ENCODE measurements at places on chromosomes 5 and 9. TPM values are rescaled to one million over a fixed set of nuclear protein-coding genes. Genes with fewer than 3 reads are reported as not detected.

Gene GRXCR2
- polyA plus RNA-seq: not detected

Gene SPACA9
- polyA plus RNA-seq: 3.6 TPM

Gene PCDHGC3
- polyA plus RNA-seq: 61.1 TPM

Gene SAXO1
- 0.01 TPM for polyA plus RNA-seq

Gene RETREG1
- 0.14 TPM for polyA plus RNA-seq

Gene LCN15
- polyA plus RNA-seq: not detected

Gene RFK
- 29.2 TPM for polyA plus RNA-seq

Gene CKS2
- 105 TPM for polyA plus RNA-seq

DNA sequence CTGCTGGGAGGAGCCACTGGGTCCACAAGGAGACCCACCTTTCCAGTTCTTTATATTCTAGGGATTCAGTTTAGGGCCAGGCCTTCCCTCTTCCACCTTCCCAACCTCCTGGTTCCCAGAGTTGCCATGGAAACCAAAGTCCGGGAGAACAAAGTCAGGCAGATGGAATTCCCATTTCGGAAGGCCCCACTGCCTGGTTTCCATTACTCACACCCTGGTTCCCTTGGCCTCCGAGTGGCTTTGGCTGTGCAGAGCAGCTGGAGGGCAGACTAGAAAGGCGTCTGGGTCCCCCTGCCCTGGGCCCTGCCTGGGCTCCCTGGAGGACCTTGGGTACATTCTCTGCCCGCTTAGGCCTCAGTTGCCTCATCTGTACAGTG is 136.1 kb downstream of the RGS3 start:
- DNase-seq: no peak

DNA sequence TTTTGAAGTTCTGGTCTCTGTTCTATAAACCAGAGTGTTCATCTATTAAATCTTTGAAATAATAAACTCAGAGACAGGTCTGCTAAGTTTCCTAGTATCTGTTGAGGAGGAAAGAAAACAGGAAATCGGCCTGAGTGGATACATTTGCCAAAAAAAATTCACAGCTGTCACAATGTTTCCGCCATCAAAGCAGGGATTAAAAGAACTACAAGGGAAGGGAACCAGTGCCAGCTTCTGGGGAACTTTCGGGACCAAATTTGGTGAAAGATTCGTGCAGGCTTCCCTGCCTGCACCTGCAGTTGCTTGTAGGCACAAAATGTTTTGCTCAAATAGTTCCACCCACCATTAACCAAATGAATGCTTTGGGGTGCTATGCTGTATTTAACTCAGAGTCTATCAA is 267.5 kb downstream of the MSX2 start:
- DNase-seq: no peak

- DNase-seq: no peak
These were observed 28.7 kb upstream of the MYOT start for GRCh38 chr5:137838976-137839375.

GRCh38 chr9:97502222-97502983 is 937 bp downstream of the TMOD1 start:
- DNase-seq: no peak

DNA sequence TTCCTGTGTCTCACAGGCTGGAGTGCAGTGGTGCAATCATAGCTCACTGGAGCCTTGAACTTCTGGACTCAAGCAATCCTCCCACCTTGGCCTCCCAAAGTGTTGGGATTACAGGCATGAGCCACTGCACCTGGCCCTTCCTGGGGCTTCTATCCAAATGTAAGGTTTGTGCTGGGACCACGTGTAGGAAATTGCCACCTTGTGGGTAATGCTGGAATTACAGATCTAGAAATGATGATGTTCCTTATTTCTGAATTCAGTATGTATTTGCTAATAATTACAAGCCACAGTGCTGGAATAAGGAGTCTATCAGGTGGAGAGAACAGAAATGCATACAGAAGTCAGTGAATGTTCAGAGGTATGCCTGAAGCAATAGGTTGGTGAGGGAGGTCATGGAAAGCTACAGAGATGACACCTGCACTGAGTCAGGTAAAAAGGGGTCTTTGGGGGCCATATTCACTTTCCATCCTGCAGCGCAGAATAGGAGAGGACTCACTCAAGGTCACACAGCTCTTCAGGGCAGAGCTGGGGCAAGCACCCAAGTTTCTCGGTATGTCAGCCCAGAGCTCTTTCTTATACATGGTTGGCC is 8.8 kb upstream of the IGFBPL1 start:
- peak; percentile 8 for DNase-seq

DNA sequence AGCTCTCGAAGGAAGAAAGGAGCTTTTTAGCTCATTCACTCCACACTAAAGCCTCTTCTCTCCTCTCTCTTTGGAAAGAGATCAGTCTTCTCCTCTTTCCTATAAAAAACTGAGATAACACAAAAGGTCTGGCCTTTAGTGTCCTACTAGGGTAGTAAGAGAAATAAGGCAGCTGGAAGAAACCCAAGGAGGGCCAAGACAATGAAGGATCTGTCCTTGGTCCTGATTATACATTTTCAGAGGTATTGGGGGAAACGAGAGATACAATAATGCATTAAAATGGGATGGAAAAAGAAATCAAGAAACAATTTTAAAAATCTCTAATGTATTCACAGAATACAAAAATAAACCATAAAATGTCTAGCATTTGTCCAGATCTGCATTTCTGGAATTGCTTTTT is 184.0 kb downstream of the SLF1 start:
- DNase-seq: no peak

DNA sequence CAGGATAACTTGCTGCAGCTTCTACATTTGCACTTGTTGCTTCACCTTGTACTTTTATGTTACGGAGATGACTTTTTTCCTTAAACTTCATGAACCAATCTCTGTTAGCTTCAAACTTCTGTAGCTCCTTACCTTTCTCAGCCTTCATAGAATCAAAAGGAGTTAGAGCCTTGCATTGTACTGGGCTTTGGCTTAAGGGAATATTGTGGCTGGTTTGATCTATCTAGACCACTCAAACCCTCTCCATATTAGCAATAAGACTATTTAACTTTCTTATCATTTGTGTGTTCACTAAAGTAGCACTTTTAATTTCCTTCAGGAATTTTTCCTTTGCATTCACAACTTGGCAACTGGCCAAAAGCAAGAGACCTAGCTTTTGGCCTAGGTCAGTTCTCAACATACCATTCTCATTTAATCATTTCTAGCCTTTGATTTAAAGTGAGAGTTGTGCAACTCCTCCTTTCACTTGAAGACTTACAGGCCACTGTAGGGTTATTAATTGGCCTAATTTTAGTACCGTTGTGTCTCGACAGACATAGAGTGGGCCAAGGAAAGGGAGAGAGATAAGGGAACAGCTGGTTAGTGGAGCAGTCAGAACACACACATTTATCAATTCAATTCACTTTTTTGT is 63.7 kb downstream of the SHOC1 start:
- no peak for DNase-seq

DNA sequence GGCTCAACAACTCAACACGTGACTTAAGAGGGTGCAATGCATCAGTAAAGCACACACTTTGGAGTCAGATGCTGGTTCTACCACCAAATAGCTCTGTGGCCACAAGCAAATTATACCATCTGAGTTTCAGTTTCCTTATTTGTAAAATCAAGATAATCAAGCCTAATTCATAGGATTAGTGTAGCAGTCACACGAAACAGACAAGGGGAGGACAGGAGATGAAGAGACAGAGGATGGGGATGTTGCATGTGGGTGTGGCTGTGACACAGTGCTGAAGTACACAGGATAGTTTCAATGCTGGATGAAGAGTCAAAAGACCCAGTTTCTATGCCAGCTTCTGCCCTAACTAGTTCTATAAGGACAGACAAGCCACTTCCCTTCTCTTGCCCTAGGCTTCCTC is 60.2 kb downstream of the SPOCK1 start:
- no peak for DNase-seq

- no peak for DNase-seq
These were observed 339.9 kb downstream of the ARL15 start for GRCh38 chr5:53970475-53970874.

DNA sequence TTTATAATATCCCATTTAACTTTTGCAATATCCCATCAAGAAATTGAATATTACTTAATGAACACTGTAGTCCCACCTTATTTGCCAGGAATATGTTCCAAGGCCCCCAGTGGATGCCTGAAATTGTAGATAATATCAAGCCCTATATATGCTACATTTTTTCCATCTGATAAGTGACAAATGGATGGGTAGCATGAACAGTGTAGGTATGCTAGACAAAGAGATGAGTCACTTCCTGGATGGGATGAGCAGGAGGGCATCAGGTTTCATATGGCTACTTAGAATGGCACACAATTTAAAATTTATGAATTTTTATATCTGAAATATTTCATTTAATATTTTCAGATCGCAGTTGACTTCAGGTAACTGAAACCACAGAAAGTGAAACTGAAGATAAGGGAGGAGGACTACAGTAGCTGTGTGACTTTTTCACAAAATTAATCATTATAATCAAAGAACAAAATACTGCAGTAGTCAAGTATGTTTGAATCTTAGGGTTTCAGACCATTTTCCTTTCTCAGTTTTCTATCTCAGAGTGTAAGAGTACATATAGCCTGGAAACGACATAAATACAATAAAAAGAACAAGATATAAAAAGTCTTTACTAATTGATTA is 636.4 kb upstream of the ARRDC3 start:
- no peak for DNase-seq

DNA sequence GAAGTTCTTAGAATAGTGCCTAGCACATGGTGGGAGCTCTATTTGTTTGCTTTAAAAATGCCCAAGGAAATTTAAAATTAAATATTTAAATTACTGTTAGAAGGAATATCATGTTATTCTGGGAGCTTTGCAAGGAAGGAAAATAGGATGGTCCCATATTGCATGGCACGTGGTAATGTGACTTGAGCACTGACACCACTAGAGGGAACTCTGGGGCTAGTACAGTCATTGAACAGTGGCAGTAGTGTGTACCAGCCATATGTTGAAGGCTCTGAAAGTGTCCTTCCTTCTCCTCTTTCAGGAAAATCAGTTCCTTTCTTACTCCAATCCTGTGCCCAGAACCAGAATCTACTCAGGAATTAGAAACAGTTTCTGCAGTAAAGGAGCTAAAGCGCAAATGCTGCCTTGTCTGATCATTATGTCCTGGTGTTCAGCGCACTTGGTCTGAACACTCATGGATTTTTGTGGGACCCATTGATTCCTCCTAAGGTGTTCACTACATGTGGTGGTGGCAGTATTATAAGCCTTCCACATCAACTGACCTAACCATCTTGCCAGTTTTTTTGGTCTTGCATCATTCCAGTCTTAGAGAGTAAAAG is 54.1 kb downstream of the GDA start:
- no peak for DNase-seq

- DNase-seq: no peak
These were observed 64.2 kb downstream of the LHX2 start for GRCh38 chr9:124075761-124076160.

- no peak for DNase-seq
These were observed 265.4 kb downstream of the DTWD2 start for GRCh38 chr5:118723021-118723338.

DNA sequence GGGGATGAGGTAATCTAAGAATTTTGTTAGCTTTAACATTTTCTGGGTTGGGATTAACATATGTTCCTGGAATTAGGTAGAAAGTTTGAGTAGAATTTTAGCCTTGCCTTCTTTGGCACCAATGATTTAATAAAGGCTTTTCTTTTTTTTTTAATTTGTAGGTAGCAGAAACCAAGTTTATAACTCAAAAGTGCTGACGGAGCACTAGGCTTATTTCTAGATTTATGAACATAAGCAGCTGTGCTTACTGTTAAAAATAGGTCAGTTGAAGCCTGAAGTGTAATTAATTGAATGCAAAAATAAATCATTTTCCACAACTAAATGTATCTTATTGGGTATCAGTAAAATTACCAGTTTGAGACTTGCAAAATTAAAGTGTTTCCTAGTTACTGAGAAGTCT is 62.4 kb downstream of the TAF11L14 start:
- no peak for DNase-seq

DNA sequence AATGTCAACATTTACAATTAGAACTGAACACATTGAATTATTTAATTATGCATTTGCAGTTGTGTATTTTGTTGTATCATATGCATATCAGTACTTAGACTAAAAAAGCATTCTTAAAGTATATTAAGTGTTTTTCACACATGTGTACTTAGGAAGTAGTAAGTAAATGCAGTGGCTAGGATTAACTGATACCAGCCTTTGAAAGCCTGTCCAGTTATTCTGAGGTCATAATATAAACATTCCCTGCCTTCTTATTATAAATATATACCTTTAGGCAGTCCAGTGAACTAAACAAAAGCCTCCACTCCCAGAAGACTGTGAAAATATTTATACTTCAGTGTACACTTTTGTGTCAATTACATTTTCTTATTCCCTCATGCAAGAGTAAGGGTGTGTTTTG is 83.8 kb downstream of the TLE4 start:
- peak; percentile 27 for DNase-seq
